Globus pallidus (tissue), 1 donor: ENCODE measurements at places on chromosomes 3 and 15.

DNA sequence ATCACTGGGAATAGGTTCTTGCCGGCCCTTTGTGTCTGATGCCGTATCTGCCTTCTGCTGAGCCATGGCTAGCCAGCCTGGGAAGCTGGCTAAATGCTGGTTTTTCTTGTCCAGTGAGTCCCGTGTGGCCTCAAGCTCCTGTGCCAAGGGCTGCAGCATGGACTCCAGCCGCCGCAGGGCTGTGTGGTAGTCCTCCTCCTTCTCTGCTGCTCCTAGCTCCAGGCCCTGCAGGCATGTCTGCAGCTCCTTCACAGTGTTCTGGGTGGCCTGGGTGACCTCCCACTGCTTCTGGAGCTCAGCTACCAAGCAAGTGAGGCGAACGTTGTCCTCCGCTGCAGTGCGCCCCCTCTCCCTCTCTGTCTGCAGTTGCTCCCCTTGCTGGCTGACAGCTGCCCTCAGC lies 24.9 kb downstream of the CXCR6 start:
- DNase-seq: no peak

DNA sequence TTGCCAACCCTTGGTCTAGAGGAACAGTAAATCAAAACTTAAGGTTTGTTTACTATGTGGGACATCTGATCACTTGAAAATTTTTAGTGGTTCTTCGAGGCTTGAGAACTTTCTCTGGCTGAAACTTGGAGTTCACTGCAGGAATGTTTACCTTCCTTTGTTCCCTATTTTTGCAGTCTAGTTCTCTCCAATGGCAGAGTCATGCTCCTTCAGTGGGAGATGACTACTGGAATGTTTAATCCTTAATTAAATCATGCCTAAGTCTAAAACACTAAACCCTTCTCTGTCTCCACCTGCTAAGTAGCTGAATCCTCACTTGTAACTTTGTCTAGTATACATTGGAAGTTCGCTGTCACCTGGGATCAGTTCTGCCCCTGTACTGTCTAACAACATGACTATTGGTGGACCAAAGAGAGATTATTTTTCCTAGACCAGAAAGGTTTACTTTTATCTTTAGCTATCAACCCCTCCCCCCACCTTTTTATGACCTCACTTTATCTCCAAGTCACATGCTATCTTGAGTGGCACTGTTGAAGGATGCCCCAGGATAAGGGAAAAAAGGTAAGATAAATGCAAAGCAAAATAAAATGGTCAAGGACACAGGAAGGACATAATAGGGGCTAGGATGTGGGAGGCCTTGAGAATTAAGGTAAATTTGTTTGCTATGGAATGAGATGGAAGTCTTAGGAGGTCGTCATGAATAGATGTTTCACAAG lies 1.2 kb upstream of the ZNF609 start:
- no peak for DNase-seq

DNA sequence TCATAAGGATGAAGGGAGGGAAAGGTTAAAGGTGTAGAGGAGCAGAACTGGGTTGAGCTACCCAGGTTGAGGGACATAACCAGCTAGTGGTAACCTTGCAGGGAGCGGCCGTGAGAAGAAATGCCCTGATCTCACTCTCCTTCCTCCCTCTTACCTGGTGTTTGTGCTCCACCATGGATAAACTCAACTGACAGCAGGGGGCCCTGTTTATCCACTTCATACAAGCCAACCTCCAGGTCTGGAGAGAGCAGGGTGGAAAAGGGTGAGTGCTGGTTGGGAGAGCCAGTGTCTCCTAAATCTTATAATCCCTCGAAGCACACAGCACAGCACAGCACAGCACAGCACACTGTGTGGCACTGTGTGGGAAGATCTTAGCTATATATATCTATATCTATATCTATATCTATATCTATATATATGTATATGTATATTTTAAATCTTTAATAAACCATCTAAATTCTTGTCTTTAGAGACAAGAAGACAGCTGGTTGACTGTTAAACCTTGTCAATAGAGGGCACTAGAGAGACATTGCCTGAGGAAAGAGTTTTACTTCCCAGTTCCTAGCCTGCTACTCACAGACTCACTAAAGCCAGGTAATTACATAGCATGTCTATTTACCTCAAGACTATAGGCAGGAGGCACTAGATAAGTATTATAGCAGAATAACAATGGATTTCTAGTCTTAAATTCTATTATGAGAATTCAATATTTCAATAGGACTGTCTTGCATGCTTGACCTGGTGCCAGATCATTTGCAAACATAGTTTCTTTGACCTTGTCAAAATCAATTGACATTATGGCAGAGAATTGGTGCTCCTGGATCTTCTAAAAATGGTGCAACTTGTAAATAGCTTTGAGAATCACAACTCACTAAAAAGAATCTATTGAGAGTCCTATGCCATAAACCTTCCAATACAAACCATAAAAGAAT lies 21.7 kb upstream of the FMN1 start:
- DNase-seq: no peak

GRCh38 chr3:195111319-195111705 lies 159.6 kb downstream of the XXYLT1 start:
- DNase-seq: no peak

GRCh38 chr15:87089551-87089950 lies 1009.9 kb downstream of the AGBL1 start:
- DNase-seq: no peak

DNA sequence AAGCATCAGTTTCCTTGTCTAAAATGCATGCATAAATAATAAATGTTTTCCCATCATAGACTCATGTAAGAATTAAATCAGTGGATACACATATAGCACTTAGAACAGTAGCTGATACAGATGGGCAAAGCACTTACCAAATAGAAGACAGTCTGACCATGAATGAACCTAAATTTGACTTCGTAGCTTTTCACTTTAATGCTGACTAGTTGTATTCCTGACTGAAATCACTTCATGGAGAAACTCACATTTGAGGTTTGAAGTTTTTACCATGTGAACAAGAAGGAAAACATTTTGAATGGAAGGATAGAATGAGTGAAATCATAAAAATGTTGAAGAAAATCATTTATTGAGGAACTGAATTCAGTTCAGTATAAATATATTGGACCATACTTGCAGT lies 68.8 kb upstream of the TMCO5A start:
- no peak for DNase-seq

DNA sequence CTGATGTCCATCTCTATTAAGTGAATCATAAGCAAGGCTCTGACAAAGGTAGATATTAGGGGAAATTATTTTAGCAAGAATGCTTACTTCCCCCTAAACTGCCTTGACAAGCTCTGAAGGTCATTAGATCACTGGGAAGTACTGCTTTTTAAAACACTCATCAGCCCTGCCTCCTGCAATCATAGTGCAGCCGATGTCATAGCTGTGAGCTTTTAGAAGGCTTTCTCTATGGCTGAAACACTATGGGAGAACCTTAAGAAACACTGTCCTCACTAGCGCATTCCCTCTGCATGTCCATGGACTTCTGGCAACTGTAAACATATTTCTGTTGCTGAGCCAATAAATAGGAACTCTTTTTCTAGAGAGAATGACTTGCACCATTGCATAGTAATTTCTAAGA lies 38.7 kb upstream of the PTPRG start:
- no peak for DNase-seq

DNA sequence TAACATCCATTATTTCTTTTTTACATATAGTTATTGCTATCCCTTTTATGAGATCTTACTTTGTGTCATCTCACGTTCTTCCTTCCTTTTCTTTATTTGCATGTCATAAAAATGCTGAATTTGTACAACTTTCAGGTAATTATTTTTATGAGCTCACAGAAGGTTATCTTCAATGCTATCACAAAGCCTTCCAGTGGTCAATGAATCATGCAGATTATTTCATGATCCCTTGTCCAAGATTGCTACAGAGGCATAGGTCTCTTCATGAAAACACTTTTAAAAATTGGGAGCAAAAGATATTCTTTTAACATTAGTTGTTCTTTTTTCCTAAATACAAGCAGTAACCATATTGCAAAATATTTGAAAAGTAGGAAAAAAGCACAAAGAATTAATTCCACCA lies 880.1 kb upstream of the NR2F2 start:
- no peak for DNase-seq

- DNase-seq: no peak
Observed at GRCh38 chr3:61803983-61804382, 242.6 kb downstream of the PTPRG start.

- no peak for DNase-seq
Observed at GRCh38 chr3:127026036-127026435, 43.1 kb downstream of the PLXNA1 start.

DNA sequence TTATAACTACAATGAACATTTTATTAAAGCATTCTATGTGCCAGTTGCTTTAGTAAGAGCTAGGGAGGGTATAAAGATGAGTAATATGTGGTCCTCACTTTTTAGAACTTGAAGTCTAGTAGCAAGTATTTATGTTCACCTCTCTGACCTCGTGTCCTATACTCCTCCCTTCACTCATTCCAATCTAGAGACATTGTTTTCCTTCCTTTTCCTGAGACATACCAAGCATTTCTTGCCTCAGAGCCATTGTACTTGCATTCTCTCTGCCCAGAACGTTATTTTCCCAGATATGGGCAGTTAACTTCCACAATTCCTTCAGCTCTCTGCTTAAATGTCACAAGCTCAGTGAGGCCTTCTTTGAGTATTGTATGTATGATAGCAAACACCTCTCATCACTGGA lies 408.6 kb downstream of the PDCD6IP start:
- DNase-seq: no peak
